A549 treated with DMSO at 1 μM for 4 hours (cell line): ENCODE measurements at places on chromosomes 6 and 20. TPM values are rescaled to one million over a fixed set of nuclear protein-coding genes. Genes with fewer than 3 reads are reported as not detected.

PCMTD2 gene
- total RNA-seq, result 9.9 to 17.4 TPM (median 13.4 TPM) in 5 replicates

WFDC10B gene
- not detected in 5 replicates for total RNA-seq

CALHM4 gene
- total RNA-seq, result not detected in 5 replicates

INSM1 gene
- total RNA-seq, result not detected in 5 replicates

SLC13A3 gene
- total RNA-seq, result 0.12 TPM in 1 of 5 replicates, not detected in the others

C6orf52 gene
- total RNA-seq, result 1.7 to 2.8 TPM (median 2.0 TPM) in 5 replicates

ETV7 gene
- 0.13 to 0.17 TPM (median 0.15 TPM) in 4 of 5 replicates, not detected in the other for total RNA-seq

KIF25 gene
- total RNA-seq, result 0.06 to 0.07 TPM in 2 of 5 replicates, not detected in the others

ATF6B gene
- total RNA-seq, result 28.7 to 38.6 TPM (median 35.4 TPM) in 5 replicates

BCKDHB gene
- 4.6 to 6.7 TPM (median 5.6 TPM) in 5 replicates for total RNA-seq
